ENCODE measurements at places on chromosomes 1 and 21.

- DNase-seq: no peak
These were observed 54.3 kb upstream of the HSD17B7 start for GRCh38 chr1:162736184-162736583.

DNA sequence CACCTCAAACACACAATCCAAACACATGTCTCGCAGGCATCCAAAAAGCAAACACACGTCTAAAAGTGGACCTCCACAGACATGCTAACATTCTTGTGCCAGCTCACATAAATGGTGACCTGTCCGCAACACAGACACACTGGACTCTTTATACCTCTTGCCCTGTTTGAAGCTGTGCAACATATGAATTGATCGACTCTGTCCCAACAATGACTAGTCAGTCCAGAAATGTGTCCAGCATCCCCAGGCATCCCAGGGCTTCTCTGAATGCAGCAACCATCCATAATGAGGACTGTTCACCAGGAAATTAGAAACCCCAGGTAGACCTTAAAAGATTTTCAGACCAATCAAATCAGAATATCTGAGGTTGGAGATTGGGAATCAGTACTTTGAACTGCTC, 3.2 kb downstream of the DDR2 start:
- no peak for DNase-seq

- DNase-seq: no peak
These were observed 47.2 kb upstream of the PAX7 start for GRCh38 chr1:18583326-18583941.

DNA sequence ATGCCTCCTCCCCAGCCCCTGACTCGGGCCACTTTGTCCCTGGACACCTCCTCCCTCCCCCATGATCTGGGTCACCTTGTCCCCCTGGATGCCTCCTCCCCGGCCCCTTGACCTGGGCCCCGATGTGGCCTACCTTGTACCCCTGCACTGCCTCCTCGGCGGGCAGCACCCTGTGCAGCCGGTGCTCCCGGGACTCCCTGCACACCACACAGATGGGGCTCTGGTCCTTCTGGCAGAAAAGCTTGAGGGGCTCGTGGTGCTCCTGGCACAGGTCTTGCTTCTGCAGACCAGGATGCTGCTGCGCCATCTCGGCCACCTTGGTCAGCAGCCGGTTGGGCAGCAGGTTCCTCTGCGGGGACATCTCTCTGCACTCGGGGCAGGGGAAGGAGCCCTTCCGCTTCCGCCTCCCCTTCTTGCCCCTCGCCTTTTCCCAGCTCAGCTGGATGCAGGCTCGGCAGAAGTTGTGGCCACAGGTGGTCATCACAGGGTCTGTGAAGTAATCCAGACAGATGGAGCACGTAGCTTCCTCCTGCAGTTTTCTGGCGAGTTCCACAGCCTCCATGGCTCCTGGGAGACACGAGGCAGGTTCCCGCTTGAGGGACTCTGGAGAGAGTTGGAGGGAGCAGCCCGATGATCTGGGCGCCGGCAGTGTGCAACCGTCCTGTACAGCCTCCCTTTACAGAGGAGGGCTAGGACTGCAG, 2.0 kb downstream of the TRIM17 start:
- no peak for DNase-seq

GRCh38 chr21:25501996-25502665, 105.2 kb downstream of the MRPL39 start:
- DNase-seq: peak; percentile 45

Measured in activated CD4-positive, alpha-beta T cell treated with anti-CD3 and anti-CD28 coated beads for 24 hours (primary cell).